Gastroesophageal sphincter (tissue), 4 donors: ENCODE measurements at places on chromosomes 6 and 20.

DNA sequence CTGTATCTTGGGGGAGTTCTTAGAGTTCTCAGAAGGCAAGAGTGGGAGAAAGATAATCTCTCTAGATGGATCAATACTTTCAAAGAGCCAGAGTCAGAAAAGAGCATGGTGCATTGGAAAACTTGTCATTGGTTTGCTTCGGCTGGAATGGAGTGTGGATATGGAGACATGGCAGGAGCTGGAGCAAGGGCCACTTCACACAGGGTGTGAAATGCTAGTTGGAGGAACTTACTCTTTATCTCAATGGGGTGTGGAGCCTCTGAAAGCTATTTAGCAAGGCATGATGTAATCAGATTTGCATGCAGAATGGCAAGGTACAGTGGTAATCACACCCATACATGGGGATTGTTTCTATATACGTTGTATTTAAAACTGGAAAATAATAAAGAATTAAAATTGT is 31.5 kb upstream of the PAQR8 start:
- ATAC-seq: no peak

GRCh38 chr20:17138237-17138636 is 88.6 kb upstream of the PCSK2 start:
- no peak for ATAC-seq

DNA sequence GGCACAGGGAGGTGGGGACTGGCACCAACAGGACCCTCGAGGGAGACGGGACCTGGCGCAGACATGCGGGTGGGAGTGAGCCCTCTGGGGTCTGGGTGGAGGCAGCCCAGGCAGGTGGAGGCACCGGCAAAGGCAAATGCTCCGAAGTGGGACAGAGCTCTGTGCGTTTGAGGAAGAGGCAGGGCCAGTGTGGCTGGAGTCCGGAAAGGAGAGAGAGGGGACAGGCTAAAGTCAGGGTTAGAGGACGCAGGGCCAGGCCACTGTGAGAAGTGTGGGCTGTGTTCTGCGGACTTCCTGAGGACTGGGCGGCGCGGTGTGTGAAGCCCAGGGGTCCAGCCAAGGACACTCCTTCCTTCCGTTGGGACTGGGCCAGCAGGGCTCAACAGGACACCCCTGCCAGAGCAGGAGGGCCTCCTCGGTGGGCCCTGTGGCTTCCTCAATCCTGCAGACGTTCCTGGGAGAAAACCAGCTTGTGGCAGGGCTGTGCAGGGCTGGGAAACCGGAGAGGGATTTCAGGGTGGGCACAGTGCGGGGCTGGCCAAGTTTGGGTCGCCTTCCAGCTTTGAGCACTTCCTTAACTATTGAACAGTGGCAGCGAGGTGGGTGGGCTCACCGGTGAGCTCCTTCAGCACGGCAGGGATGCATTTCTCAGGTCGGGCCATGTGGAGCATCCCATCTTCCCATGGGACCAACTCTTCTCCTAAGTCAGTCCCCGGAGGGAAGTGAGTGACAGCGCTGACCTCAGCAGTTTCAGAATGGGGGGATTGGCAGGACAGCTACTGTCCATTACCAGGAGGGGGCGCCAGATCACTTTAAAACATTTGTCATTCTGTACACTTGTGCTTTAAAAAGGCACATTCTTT is 22.5 kb downstream of the MOCS3 start:
- ATAC-seq: no peak

GRCh38 chr20:59253325-59253724 is 47.1 kb upstream of the EDN3 start:
- no peak for ATAC-seq

- no peak for ATAC-seq
These were observed 133.5 kb downstream of the TBC1D7 start for GRCh38 chr6:13194852-13195251.

DNA sequence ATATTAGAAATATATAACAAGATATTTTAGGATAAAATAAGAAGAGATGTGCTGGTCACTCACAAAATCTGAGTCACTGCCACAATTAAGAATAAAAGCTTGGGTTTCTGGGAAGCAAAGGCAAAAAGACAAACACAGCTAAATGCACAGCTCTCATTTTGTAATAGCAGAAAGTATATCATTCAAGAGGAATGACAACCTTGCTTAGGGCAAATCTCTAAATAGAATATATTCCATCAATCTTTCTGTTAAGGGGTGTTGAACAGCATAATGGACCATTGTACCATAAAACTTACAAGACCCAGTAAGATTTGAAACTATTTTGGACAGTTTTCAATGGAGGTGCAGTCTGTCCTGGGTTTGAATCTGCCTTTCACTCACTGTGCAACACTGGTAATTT is 464.9 kb upstream of the SOX4 start:
- no peak for ATAC-seq

- no peak for ATAC-seq
These were observed 86.2 kb downstream of the VEGFA start for GRCh38 chr6:43856005-43856765.

DNA sequence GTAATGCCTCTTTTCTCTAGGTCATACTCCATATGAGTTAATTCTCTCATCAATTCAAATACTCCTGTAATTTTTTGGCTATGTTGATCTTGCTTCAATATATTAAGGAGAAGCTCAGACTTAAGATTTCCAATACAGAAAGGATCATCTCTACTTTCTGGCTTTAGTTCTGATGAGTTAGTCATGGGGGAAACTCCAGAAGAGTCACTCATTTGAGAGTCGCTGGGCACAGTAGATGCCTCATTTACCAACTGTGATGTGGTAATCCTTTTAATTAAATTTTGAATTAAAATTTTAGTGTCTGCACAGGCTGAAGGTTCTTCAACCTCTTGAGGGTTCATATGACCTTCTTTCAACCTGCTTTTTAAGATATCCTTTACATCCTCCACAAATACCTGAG is 38.5 kb downstream of the DST start:
- ATAC-seq: no peak

- ATAC-seq: no peak
These were observed 29.8 kb upstream of the CCN2 start for GRCh38 chr6:131980791-131981623.

- no peak for ATAC-seq
These were observed 8.7 kb downstream of the ARMC12 start for GRCh38 chr6:35745509-35745908.

- ATAC-seq: peak; percentile 95
These were observed 52.0 kb downstream of the RPP21 start for GRCh38 chr6:30396833-30397479.

- peak; percentile 48 for ATAC-seq
These were observed 30.1 kb downstream of the PRPH2 start for GRCh38 chr6:42692137-42692911.

GRCh38 chr6:108348655-108349349 is 53.9 kb downstream of the AFG1L start:
- no peak for ATAC-seq

GRCh38 chr20:37205794-37206193 is 26.4 kb upstream of the MROH8 start:
- ATAC-seq: no peak

DNA sequence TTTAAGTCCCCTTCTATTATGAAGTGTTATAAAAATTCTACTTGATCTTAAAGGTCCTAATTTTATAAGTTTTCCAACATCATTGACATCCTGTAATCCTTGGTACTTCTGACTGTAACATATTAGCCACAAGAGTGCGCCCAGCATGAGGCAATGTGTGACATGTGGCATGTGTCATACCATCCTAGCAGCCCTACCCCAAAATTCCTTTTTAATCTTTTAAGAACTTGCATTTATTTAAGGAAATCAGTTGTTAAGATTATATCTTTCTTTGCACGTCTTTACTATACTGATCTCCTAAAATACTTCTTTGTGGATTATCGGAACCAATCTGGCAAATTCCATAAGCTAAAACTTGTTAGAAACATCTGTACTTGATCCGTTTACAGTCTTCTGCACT is 167.1 kb upstream of the SLC24A3 start:
- ATAC-seq: no peak

DNA sequence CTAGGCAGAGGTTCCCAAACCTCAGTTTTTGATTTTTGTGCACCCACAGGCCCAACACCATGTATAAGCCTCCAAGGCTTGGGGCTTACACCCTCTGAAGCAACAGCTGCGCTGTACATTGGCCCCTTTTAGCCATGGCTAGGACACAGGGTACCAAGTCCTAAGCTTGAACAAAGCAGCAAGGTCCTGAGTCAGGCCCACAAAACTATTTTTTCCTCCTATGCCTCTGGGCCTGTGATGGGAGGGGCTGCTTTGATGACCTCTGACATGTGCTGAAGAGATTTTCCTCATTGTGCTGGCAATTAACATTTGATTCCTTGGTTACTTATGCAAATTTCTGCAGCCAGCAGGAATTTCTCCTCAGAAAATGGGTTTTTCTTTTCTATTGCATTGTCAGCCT is 262.2 kb upstream of the CEP162 start:
- ATAC-seq: no peak

DNA sequence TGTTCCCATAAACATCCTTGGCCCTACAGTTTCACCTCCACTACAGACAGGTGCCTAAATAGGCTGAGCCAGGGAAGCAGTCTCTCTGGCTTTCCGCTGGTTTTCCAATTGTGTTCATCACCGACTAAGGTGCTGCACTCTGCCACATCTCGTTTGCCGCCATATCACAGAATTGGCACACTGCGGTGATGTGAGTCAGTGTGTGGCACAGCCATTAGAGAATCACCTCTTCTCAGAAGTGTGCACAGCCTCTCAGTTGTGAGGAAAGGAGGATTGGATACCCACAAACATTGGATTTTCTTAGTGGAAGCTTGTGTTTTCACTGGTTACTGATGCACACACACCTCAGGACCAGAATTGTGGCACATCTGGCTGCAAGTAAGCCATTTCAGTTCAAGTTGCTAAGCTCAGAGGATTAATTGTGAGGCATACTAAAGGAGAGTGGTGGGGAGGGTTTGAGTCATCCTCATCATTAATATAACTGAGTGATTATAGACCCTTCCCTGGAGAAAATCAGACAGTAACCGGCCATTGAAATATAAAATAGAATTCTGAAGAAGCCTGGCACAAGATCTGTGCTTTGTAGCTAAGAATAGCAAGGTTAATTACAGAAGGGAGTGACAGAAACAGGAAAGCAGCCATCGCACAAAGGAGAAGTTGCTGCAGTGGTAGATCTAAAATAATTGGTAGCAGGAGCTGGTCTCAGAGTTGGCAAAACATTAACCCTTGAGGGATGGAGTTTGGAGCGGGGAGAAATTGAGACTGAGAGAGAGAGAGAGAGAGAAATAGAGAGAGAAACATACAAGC is 506.9 kb downstream of the LMBRD1 start:
- no peak for ATAC-seq

GRCh38 chr6:162467679-162468078 is 259.9 kb downstream of the PRKN start:
- no peak for ATAC-seq

GRCh38 chr6:168699631-168700295 is 258.8 kb downstream of the SMOC2 start:
- peak; percentile 84 for ATAC-seq

DNA sequence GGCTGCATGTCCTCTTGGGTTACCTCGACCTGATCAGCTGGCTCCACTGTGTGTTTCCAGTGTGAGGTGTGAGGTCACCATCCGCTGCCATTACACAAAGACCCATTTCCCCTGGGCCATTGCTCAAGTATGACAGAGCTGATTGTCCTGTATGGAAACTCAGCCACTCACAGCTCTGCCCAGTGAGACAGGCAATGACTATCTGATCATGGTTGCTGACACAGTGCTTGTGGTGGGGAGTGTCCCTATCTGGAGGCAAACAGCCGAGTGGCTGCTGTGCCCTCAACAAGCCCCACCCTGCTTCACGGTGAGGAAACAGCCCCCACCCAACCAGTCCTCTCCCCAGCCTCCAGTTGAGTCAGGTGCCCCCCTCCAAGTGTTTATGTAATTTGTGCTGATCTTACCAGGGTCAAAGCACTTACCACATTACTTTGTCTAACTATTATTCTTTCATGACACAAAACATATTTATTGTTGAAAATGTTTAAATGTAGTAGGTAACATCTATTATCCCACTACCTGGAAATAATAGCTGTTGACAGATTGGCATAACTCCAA is 11.7 kb upstream of the MAPK13 start:
- peak; percentile 75 for ATAC-seq

DNA sequence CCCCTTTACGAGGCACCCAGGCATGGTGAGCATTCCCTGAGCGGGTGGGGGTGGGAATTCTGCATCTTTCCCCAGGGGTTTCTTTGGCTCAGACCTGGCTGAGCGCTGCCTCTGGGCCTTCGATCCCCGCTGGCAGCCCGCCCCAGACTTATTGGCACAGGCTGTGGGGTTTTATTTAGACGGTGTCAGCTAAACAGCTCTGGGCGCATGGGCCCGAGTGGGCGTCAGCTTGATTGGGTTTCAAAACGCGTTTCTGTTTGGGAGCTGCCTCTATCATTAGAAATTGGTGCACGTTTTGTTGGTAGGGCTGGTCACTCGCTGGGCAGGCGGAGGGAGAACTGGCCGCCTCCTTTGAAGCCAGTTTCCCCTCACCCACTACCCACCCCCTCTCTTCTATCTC is 21.0 kb downstream of the PMEPA1 start:
- ATAC-seq: no peak

GRCh38 chr20:58344741-58345140 is 35.2 kb downstream of the RAB22A start:
- ATAC-seq: no peak

DNA sequence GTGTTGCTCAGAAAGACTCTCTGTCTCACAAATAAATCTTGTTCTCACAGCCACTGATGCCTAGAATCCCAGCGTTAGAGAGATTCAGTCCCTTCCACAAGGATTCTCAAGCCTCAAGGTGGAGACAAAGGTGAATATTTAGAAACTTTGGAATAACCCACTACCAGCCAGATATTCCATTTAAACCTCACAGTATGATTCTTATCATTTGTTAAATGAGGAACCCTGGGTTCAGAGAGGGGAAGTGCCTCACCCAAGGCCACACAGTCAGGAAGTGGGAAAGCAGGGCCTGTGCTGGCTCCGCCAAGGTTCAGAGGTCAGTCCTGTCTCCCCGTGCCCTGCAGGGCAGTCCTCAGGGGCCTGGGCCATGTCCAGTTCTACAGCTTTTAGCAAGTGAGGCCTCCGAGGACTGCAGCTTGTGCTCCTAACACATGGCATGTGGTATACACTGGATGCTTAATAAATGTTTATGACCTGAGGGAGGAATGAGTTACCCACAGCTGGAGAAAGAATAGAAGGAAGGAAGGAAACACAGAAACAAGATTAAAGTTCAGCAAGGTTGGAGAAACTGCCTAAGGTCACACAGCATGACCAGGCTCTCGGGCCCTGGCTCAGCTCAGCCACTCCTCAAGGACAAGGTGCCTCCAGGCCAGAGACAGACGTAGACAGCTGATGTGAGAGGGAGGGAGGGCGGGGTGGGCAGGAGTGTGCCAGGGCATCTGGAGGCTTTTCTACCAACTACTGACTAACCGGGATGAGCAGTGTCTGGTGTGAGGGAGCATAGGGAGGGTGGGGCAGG is 3.9 kb upstream of the TGM2 start:
- ATAC-seq: no peak

- no peak for ATAC-seq
These were observed 1950.9 kb upstream of the DEFB115 start for GRCh38 chr20:29306390-29307072.
